ENCODE measurements at places on chromosomes 2 and 18. TPM values are rescaled to one million over a fixed set of nuclear protein-coding genes. Genes with fewer than 3 reads are reported as not detected.

Gene EML6
- 0.17 TPM for total RNA-seq

Gene LIMS3
- total RNA-seq, result 1.6 TPM

Gene FAM110C
- not detected for total RNA-seq

Gene REG3A
- total RNA-seq, result not detected

Gene ALPP
- not detected for total RNA-seq

Gene CHRND
- total RNA-seq, result not detected

Gene TSPYL6
- total RNA-seq, result not detected

Gene SERPINB2
- 1.4 TPM for total RNA-seq

Gene GRB14
- 0.17 TPM for total RNA-seq

Gene ZNF804A
- 4.7 TPM for total RNA-seq

Gene SERPINB4
- total RNA-seq, result not detected

Gene FHL2
- 85.7 TPM for total RNA-seq

Gene ASNSD1
- total RNA-seq, result 47.9 TPM

Gene NYAP2
- not detected for total RNA-seq

Gene OR6B2
- total RNA-seq, result not detected

Gene SERPINB3
- not detected for total RNA-seq

Gene RNF152
- total RNA-seq, result 18.3 TPM
